ENCODE measurements at places on chromosomes 3 and 15.

DNA sequence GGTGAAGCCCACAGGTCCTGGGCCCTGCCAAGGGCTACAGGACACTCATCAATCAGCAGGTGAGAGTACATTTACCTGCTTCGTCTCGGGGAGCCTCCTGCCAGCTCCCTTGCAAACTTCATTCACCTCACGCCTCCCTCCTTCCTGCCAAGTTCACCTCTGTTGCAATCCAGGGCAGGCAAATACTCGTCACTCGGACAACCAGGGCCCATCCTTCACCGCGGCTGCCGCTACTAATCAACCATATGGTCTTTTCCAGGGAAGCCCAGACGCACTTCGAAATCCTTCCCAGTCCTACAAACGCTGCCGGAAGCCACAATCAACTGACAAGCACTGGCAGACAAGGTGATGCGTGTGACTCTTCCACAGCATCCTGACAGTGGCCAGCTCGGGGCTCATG, 200.7 kb upstream of the NSMCE3 start:
- DNase-seq = no peak

DNA sequence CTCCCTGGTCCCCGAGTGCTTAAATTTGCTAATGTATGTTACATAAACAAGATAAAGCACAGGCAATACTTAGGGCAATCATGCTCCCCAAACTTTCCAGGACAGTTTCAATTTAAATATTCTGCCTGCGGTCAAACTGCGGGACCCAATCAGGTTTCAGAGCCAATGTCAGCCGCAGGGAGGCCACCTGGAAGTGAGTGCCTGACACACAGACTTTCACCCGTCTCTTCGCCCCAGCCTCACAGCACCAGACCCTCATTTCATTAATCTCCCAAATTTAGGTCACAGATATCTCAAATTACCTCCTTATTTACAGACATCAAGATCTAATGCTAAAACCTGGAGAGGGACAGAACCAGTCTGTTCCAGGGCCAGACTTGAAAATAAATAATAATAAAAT, 107.2 kb upstream of the ALDH1A3 start:
- DNase-seq = no peak

- DNase-seq = no peak
Measured at GRCh38 chr3:140927279-140928069, 14.2 kb upstream of the SLC25A36 start.

- no peak for DNase-seq
Measured at GRCh38 chr15:85950101-85950500, 129.6 kb upstream of the AGBL1 start.

DNA sequence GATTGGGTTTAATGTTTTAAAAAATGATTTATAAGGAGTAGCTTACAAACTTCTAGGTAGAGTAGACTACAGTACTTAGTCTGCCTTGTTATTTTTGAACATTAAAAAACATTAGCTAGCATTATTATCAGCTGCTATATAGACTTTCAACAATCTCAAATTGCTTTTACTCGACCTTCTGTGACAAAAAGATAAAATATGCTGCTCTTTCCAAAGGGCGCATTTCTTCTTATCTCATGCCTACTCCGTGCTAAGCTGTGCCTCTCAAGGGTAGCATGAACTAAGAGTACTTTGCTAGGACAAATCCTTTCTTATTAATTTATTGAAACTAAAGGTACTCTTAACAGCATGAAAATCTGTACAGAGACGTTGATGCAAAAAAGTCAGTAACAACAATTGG, 71.3 kb downstream of the SPRED1 start:
- no peak for DNase-seq

DNA sequence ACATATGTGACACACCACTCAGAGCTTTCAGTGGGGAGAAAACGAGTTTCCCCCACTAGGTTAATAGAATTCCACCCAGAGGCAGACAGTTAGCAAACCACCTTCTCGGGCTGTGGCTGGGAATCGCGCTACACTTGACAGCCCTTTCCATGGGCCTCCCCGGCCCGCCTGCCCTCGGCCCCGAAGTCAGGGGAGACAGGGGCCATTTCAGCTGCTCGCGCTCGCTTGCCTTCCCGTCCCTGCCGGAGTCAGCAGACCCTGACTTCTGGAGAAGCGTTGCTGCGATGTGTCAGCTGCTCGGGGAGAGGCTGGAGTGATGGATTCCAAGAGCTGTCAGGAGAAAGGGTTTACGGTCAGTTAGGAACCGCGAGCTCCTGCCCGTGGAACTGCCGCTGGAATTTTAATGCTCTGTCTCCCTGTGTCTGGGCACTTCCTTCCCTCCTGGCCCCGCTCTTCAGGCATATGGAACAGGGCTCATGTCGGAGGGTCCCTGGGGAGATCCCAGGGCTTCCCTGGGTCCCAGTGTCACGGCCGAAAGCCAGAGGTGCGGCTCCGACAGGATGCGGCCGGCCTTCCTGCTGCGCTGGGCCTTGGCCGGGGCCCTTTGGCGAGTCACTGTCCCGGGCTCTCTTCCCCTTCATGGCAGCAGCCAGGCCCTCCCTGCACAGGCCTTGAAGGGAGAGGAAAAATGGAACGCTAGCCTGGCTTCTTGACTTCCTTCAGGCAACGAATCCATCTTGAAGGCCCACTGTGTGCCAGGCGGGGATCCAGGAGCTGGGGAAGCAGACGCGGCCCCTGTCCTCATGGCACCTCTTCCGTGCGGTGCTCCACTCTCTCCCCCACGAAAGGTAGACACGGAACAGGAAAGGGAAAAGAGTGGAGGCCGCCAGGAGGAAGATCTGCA, 38.4 kb upstream of the VPS8 start:
- DNase-seq = no peak

DNA sequence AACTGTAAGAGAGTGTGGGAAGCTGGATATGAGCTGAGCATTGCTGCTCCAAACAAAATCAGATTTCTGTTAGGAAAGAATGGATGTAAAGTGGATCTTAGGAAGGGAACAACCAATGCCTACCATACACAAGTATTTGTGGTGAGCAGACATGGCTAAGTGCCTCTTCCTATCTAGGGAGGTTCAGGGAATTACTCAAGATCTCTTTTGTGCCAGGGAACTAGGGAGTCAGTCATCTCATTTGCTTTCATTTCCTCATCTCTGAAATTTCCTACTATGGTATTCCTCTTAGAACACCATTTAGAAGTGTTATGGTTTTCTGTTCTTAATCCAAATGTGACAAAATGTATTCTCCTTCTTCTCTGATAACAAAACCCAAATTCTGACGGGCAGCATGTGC, 396.5 kb downstream of the FHIT start:
- DNase-seq = no peak

DNA sequence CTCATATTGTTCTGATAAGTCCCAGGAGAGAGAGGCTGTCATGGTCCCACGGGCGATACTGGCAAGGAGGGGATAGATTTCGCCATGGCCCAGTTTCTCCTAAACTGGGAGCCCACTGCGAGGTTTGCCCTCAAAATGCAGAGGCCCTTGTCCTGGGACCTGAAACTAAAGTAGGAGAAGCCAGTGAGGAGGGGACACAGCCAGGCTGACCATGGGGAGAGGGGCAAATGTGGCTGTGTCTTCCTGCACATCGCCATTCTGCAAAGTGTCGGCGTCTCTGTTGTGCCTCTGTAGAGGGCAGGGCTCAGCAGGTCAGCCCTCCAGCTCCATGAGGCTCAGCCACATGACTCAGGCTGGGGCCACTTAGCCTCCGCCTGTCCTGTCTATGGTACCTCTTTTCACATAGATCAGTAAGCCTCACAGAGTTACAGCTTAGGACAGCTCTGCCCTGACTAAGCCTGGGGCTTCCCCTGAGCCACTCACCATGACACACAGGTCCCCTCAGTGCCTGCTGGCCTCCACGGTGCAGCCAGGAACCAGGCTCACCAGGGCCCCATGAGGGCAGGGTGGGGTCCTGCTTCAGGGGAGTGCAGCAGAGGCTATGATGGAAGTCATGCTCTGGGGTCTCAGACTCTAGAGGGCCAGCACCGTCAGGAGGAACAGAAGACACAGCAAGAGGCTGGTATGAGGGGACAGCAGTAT, 28.6 kb upstream of the PLXNA1 start:
- DNase-seq = no peak

- no peak for DNase-seq
Measured at GRCh38 chr15:54131410-54131809, 153.2 kb downstream of the UNC13C start.

DNA sequence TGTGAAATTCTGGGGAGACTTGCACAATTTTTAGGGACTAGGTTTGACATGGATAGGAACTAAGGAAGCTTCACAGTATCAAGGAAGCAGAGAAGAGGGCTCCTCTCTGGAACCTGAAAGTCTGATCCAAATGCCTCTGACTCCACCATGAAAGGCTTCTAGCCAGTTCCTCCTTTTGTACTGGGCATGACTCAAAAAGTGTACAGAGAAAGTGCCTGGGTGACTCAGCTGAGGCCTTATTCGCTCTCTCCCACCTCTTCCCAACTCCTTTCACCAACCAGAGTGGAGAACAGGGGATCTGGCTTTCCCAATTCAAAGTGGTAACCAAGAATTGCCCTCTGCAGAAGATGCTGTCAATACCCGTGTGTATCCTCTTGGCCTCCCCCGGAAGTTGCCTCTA, 342.9 kb upstream of the PROK2 start:
- no peak for DNase-seq

- DNase-seq = no peak
Measured at GRCh38 chr3:139559541-139559940, 20.0 kb upstream of the RBP1 start.

- DNase-seq = no peak
Measured at GRCh38 chr3:38829404-38829803, 13.4 kb upstream of the SCN10A start.

GRCh38 chr3:11924518-11924917, 77.8 kb upstream of the TAMM41 start:
- DNase-seq = no peak

- peak; percentile 13 for DNase-seq
Measured at GRCh38 chr15:92807971-92808571, 92.1 kb upstream of the CHD2 start.

GRCh38 chr3:56042326-56042951, 425.8 kb downstream of the ERC2 start:
- no peak for DNase-seq

DNA sequence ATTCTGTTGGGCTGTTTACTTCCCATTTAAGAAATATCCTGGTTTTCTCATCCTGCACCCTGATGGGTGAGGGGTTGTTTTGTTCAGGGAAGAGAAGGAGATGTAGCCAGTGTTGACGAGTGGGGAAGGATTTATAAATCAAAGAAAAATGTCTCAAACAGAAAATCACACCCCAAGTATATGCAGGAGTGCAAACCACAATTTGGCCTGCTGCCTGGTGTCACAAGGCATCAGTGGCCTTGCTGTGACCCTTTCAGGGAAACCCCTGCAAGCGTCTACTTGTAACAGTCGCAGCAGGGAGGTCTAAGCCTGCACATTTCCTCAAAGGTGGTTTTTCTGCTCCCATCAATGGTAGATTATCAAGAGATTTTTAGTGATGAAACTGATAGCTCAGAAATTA, 132.6 kb upstream of the LRRN1 start:
- no peak for DNase-seq

DNA sequence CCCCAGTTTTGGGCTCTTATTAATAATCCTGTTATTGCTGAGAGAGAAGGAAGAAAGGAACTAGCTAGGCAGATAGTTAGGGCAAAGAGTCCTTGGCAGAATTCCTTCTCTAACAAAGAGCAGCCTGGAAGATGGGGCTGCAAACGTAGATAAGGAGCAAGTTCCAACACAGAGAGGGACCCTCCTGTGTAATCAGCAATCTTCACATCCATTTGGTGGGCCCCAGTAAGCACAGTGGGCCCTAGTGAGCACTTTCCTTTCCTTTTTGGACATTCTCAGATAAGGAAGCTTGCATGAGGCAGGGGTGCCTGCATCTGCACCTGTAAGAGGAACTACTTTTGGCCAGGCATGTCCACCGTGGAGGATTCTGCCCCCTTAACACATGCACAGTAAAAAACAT, 119.6 kb upstream of the SGO1 start:
- DNase-seq = no peak

GRCh38 chr3:10982782-10983181, 9.8 kb upstream of the SLC6A1 start:
- no peak for DNase-seq

DNA sequence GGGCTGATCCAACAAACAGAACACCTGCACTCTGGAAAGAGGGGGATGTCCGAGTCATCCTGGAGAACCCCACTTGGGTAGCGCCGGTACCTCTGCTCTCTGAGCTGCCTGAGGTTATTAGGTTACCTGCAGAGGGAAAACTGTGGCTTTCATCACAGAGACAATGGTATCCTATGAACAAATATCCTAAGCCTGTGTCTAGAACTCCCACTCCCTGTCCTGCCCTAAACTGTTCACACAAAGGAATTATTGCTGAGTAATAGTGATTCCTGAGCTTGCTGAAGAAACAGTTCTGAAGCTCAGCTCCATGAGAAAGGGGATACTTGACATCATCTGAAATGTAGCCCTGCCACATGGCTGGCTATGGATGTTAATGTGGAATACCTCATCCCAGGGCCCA, 31.9 kb upstream of the WNT5A start:
- no peak for DNase-seq

DNA sequence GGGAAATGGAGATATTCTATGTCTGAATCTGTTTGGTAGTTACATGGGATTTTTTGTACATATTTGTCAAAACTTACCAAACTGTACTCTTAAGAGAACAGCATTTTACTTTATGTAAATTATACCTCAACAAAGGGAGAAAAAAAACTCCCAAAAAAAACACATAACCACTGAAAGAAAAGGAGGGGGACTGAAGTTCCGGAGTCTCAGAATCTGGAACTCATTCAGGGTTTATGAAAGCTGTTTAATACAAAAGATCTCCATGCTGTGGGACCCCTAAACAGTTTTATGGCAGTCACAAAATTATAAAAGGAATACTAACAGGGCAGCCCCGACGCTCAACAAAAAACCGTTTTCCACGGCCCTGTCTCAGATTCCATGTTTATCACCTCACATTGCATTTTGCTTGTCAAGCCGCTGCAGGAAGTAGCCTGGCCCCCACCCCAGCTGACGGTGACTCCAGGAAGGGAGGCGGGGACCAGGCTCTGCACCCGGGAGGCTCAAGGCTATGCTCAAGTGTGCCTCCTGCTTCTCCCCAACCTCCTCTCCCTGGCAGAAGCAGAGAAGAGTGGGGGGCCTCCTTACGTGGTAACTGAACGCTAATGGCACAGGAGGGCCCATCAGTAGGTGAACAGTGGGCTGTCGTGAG, 29.3 kb downstream of the RFT1 start:
- DNase-seq = no peak

DNA sequence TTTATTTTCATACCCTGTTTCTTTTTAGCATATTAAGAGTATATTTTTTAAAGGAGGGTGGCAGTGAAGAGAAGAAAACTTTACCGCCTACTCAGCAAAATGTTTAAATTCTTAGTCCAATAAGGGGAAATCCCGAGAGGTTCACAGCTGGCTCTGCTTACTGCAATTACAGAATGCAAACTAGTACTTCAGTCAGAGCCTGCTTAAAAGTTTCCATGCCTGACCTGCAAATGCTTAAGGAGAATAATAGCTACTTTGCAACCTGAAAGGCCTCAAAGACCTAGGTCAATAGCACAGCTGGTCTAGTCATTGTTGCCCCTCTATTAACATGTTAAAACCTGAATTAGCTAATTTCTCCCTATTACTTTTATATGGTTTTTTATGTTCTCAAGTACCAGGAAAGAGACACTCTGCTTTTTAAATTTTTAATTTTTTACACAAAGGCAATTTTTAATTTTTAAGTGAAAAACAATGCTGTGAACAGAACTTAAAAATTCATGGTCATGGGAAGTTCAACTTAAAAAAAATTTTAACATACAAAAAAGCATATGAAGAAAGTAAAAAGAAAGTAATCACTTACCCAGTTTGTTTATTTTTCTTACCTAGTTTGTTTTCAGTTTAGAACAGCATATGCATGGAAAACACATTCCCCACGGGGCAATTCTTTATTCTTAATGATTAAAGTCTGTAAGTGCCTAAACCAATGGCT, 79.2 kb downstream of the P3H2 start:
- no peak for DNase-seq
